Stromal cell of bone marrow (primary cell): ENCODE measurements at places on chromosomes 5 and 9.
A peak's percentile ranks its signal among the peaks of the same experiment; 100 is the strongest.

DNA sequence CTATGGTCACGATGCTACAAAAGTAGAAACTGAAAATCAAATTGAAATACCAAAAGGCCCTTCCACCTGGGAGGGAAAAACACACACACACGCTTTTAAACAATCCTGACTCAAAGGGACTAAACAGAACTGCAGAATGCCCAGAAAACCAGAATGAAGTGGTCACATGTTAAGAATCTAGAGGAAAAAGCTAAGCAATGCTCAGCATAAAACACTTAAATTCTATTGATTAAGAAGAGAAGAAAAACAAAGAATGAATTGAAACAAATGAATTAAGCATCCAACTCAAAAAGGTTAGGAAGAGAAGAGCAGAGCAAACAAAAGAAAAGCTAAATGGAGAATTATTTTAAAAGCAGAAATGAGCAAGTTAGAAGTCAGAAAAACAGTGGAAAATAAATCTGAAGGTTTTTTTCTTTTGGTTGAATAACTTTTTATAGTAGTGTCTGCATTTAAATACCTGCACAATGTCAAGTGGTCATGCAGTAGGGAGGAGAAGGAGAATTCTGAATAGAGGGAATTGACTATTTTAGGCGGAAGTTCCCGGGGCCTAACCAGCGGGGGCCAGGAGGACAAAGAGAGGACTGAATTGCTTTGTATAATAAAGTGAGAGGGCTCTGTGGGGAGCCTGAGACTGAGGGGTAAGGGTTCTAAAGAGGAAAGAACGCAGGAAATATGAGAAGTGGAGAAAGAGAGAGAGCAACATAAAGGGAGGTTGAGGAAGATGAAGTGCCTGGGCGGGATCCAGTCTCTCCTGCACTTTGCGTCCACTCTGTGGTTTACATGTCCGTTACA, 146.8 kb downstream of the ATPSCKMT start:
- no peak for DNase-seq

DNA sequence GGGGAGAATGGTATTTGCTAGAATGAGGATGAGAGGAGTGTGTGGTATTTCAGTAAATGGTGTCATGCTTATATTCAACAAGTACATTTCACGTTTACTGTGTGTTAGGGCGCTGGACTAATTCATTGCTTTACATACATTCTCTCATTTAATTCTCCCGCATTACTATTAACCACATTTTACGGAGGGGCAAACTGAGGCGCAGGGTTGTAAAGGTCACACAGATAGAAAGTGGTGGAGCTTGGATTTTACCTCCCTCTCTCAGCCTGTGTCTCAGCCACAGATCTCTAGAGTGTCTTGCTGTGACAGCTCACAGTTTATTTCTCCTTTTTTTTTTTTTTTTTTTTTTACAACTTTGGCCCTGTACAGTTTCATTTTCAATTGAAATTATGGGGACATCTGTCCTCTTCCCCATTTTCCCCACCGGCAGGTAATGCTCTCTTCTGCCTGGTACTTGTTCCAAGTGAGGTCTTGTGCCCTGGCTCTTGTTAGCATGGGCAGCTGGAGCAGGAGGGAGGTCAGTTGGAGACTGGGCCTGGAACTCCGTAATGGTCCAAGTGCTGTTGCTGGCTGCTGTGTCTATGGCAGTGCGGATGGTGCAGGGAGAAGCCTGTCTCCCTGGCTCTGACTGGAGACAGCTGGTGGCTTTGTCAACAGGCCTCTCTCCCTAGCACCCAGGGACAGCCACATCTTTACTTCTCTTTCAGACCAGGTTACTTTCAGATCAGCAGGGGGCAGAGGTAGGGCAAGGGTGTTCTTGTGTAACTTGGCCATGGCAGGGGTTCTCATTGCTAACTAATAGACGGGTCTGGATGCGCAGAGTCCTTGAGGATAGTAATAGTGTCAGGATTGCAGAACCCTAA, 20.5 kb upstream of the NDST1 start:
- DNase-seq = no peak

DNA sequence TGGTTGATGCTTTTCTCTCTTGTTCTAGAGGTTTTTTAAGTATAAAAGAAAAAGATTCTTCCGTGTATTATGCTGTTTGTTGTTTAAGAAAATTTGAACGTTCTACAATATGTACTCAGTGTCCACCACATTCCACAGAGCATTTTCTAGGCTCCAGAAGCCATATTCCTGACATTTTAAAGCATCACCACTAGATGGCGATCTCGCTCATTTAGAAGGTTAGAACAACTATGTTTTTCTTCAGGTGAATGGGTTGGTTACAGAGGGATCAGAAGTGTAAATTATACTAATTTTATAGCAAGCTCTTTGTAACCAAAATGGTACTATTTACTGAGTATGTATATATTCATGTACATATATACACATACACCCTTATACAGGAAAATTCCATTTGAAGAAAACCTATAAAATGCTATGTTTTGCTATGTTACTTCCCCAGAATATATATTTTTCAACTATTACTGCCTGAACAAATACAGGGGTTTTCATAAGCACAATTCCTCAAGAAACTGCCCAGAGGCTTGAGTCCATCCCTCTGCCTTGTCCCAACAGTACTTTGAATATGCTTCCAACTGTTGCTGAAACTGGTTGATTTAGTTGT, 284.3 kb downstream of the CCDC171 start:
- DNase-seq = peak; percentile 40

GRCh38 chr9:120740132-120740531, 25.9 kb upstream of the MEGF9 start:
- no peak for DNase-seq

GRCh38 chr5:170749911-170750431, 33.6 kb upstream of the GABRP start:
- DNase-seq = no peak

DNA sequence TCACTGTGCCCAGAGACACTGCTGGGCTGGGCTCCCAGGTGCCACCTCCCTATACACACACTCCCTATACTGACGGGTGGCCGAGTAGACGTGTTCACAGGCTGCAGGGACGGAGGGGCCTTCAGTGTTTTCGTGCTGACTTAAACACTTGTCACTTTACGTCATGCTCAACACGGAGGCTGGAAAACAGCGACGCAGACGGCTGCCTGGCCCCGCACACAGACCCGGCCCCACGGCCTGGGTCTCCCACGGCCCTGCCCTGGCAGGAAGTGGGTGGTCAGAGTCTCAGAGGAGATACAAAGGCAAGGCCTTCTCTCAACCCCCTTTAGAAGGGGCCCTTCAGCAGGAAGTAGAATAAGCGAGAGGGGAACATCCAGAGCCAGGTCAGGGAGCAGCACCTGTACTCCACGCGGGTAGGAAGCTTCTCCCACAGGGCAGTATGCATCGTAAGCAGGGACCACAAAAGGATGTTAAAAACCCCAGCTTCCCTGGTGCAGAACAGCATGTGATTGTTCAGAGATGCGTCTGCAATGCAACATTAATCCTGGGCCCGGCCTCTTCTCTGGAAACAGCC, 11.9 kb upstream of the TBC1D9B start:
- no peak for DNase-seq

GRCh38 chr5:159971514-159971913, 37.4 kb upstream of the TTC1 start:
- no peak for DNase-seq

- no peak for DNase-seq
These were observed 507.0 kb upstream of the CDH6 start for GRCh38 chr5:30686530-30686929.

DNA sequence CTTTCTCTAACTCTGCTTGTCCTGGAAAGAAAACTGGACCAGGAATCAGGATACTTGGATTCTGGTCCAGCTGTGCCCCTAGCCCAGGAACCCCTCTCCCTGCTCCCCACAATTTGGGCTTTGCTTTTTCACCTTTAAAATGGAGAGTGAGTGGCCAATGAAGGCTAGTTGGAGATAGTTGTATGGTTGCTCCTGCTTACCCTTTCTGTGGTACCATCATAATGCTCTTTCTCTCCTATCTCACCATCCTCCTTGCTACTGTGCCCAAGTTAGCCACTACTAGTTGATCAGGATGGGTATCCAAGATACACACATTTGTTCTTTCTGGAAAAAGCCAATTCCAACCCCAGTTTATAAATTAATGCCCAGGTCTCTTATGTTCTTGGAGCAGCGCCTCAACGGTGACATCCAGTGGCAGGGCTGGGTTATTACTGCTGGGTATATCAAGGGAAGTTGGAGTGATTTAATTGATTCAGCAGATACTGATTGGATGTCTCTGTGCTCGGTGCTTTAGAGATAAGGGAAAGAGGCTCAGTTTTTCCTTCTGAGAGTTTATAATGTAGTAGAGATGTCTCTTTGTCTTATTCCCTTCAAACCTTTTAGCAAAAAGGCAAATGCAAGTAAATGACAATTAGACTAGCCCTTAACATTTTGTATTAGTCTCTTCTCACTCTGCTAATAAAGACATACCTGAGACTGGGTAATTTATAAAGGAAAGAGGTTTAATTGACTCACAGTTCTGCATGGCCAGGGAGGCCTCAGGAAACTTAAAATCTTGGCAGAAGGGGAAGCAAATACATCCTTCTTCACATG, 38.5 kb downstream of the FAXDC2 start:
- DNase-seq = peak; percentile 50

DNA sequence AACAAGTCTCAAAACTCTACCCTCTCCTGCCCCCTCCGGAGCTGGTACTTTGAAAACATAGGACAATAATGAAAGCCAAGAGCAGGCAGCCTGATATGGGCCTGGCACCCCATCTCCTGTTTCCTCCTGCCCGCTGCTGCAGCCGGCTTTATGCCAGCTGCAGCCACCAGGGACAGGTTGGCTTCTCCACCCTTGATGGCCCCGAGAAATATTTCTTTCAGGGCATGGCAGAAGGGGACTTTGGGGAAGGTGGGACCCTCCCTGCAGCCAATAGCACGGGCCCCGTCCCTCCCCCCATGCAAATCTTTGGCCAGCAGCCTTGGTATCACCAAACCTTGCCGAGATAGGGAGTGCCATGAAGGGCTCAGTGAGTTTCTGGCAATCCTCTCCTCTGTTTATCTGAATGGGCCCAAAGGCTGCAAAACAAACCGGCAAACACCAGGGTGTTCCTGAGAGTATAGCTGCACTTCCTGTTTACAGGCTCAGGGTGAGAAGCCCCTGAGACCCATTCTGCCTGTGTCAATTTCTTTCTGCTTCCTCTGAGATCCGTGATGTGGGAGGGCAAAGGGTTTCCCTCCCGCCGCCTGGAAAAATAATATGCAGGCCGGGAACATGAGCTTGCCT, 73.4 kb upstream of the BOD1 start:
- DNase-seq = no peak

- DNase-seq = no peak
These were observed 19.4 kb downstream of the ENHO start for GRCh38 chr9:34503406-34503805.

GRCh38 chr5:36790847-36791246, 85.7 kb upstream of the NIPBL start:
- DNase-seq = no peak

DNA sequence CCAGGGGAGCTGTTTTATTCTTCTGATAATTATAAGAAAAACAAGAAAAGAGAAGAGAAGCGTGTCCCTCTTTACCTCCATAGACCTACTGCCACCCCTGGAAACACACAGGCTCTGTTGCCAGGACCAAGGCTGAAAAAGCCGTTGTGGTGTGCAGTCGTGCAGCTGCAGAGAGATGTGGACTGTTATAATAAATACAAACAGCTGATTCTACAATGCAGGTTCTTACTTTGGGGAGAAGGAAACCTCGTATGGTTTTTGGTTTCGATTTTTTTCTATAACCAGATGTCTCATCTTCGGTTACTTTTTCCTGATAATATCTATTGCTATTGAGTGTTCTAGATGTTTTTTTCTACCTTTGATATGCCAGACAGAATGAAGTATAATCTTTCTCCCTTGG, 28.1 kb downstream of the FYB1 start:
- DNase-seq = no peak

GRCh38 chr5:62182802-62183201, 123.2 kb upstream of the KIF2A start:
- no peak for DNase-seq

- no peak for DNase-seq
These were observed 208.3 kb upstream of the ITGA1 start for GRCh38 chr5:52579391-52579790.

DNA sequence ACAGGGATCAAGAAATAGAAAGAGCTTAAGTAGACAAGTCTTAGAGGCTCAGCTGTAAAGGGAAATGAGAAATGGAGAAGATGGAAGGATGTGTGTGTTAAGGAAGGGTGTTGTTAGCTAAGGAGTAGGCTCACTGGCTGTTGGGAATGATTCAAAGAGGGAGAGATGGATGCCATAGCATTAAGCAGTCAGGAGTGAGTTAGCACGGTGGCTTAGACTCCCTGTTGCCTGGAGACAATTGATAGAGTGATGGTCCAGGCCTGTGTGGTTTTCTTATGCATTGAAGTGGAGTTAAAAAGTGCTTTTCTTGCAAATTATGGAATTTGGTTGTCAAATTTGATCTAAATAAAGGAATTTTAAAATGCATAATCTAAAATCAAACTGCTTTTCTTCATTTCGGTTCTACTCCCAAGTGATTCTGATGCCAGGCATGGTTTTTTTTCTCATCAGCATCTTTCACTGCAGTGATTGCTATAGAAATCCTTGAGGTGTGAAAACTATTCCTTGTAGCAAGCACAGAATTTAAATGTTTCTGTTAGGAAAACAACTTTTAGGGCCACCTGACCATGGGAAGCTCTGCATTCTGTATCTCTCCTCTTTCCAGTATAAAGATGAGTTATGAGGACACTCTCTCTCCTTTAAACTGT, 214.7 kb downstream of the ADCY2 start:
- no peak for DNase-seq

- no peak for DNase-seq
These were observed 171.2 kb upstream of the S1PR3 start for GRCh38 chr9:88820055-88820454.

DNA sequence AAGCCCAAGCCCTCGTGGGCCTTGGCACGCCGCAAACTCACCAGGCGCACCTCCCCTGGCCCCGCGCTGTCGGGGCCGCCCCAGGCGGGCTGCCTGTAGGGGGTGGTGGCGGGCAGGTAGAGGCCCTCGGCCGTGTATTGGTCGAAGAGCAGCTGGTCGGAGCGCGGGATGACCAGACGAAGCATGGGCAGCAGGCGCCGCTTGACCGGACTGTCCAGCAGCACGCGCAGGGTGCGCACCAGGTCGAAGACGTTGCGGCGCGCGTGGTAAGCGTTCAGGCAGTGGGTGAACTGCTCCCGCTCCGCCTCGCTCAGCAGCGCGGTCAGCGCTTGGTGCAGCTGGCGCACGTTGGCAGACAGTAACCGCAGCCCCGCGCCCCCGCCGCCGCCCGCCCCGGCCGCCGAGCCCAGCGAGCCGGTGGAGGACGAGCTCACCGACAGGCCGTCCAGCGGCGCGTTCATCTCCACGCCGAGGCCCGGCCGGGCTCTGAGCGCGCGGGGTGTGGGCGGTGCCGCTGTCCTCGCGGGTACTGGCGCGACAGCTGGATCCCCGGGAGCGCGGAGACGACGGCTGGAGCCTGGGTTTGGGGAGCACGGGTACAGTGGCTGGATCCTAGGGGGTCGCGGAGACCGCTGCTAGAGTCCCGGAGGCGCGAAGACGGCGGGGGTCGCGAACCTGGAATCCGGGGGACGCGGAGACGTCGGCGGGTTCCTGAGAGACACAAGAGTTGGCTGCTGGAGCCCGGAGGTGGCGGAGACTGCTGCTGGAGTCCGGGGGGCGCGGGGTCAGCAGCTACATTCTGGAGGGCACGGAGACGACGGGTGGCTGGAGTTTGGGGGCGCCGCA, 709 bp downstream of the WHRN start:
- DNase-seq = no peak

GRCh38 chr5:127746756-127747155, 43.6 kb downstream of the CCDC192 start:
- DNase-seq = no peak
